AML-193 (cell line): ENCODE measurements at places on chromosomes 7 and 10.

DNA sequence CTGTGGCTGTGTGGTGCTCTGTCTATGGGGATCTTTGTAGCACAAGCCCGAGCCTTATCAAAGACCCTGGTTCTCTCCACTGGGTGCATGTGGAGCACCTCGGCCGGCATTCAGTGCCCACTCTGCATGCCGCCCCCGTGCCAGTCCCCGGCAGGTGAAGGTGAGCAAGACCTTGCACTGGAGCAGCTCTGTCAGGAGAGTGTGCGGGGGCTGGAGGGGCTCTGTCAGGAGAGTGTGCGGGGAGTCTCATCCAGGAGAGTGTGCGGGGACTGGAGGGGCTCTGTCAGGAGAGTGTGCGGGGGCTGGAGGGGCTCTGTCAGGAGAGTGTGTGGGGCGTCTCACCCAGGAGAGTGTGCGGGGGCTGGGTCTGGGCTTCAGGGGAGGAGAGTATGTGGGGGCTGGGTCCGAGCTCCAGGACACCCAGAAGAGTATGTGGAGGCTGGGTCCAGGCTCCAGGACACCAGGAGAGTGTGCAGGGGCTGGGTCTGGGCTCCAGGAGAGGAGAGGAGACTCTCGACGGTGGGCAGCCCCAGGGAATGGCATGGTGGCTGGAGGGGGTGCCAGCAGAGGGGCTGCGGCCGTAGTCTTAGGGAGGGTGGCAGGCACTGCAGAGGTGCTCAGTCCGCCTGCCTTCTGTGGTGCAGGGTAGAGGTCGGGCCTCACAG, 40.8 kb downstream of the INPP5A start:
- no peak for DNase-seq

GRCh38 chr7:96320442-96320841, 1.5 kb downstream of the SLC25A13 start:
- no peak for DNase-seq

- peak; percentile 28 for DNase-seq
These were observed 5.6 kb downstream of the LRRTM3 start for GRCh38 chr10:66931340-66931948.

DNA sequence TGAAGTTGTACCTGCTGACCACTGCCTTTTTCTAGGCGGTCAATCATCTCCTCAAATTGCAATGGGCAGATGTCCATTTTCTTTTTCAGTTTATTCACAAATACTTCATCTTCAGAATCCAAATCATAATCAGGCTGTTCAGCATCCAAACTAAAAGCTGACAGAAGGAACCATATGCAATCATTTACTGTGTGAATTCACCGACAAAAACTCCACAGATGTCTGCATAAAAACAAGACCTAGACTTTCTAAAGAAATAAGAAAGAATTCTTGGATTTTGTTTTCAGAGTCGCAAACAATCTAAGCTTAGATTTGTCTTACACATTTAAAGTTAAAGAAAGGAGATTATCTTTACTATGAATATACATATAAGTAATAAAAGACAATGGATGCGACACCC, 53.4 kb downstream of the EPC1 start:
- no peak for DNase-seq

DNA sequence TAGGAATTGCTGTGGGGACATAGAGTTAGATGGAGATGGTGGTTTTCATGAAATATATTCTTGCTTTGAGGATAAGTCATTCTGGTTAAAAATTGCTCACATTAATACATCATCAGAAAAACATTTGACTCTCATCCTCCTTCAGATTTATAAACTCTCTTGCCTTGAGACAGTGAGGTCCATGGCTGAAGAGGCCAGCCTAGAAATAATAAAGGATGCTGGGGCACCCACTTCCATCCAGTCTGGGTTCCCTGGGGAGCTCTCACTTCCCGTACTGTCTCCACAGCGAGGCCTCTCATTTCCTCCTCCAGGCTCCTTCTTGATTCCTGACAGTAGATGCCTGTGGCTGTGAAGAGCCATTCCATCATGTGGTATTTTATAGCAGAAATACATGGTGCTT, 73.3 kb upstream of the PRKG1 start:
- no peak for DNase-seq

DNA sequence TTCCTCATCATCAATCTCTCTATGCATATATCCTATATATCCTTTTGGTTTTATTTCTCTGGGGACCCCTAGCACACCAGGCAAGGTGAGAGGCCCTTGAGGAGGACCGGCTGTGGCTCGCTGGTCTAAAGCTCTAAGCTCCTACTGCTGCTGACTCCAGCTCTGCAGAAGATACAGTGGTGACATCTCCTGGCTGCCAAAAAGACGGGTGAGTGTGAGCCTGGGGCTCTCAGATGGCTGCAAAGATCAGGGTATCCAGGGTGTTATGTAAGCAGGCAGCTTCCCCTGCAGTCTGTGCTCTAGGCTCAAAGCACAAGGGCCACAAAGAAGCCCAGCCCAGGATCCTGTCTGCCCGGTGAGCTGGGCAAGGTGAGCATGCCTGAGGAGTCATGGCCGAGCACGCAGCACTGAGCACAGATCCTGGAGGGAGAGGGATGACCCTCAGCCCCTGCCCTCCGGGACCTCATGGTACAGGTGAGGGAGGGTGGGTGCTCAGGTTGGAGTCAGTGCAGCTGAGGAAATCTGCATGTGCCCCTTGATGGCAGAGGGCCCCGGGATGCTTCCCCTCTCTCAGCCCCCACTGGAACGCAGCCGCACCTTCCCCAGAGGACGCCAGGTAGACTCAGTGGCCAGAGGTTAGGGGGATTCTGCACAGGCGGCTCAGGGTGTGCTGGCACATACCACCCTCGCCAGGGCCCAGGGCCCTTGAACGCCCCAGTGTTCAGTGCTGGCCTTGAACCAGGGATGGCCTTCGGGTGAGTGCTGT, 95.4 kb upstream of the INSIG1 start:
- DNase-seq = no peak

- DNase-seq = no peak
These were observed 92.9 kb upstream of the ZNF804B start for GRCh38 chr7:88666626-88667025.

GRCh38 chr7:73602721-73603651, 21.3 kb downstream of the MLXIPL start:
- no peak for DNase-seq

- DNase-seq = peak; percentile 61
These were observed at the start of gene FIGNL1 for GRCh38 chr7:50449881-50450589. TSS of gene FIGNL1 (minus strand) at chr7:50450350. CDS start at chr7:50447287, 3,063 bp downstream.

DNA sequence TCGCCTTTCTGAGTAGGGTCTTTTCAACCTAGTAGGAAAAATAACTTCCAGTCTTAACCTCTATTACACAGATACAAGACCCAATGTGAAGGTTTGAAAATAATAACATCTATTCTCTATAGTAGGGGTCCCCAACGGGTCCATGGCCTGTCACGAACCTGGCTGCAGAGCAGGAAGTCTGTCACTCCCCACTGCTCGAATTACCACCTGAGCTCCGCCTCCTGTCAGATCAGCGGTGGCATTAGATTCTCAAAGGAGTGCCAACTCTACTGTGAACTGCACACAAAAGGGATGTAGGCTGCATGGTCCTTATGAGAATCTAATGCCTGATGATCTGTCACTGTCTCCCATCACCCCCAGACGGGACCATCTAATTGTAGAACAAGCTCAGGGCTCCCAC, 7.4 kb downstream of the YWHAG start:
- DNase-seq = no peak

DNA sequence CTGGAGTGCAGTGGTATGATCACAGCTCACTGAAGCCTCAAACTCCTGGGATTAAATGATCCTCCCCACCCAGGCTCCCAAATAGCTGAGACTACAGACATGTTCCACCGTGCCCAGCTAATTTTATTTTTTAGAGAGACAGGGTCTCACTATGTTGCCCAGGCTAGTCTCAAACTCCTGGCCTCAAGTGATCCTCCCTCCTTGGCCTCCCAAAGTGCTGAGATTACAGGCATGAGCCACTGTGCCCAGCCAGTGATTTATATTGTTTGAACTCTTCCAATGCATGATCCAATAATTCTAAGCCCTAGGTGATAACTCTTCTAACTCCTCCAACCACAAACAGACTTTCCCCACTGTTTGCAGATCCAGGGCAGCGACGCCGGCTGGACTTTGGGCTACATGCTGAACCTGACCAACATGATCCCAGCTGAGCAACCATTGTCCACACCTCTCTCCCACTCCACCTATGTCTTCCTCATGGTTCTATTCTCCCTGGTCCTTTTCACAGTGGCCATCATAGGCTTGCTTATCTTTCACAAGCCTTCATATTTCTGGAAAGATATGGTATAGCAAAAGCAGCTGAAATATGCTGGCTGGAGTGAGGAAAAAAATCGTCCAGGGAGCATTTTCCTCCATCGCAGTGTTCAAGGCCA, 41.8 kb upstream of the CC2D2B start:
- DNase-seq = no peak

DNA sequence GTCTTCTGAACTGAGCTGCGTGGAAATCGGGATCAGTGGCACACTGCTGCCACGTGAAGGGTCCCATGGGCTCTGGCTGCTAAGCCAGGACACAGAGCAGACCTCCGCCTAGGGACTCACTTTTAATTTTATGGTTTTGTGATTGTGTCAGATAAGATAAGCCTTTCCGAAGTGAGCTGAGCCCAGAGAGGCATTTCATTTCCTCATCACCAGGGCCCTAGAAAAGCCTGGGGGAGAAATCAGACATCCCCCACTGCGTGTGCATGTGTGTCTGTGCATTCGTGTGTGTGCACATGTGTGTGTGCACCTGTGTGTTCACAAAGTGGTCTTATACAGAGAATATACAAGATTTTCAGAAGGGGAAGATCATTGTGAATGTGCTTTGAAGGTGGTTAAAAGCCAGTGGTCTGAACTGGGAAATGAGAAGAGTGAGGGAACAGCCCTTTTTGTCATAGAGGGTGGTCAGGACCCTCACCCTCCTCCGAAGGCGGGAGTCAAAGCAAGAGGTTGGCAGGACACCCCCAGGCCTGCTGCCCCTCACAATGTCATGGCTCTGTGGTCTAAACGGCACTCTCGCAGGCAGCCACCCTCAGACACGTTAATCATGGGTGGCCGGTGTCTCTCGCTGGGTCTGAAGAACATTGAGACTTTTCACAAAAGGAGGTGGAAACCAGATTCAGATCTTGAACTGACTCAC, 176.1 kb upstream of the PFKP start:
- DNase-seq = no peak

DNA sequence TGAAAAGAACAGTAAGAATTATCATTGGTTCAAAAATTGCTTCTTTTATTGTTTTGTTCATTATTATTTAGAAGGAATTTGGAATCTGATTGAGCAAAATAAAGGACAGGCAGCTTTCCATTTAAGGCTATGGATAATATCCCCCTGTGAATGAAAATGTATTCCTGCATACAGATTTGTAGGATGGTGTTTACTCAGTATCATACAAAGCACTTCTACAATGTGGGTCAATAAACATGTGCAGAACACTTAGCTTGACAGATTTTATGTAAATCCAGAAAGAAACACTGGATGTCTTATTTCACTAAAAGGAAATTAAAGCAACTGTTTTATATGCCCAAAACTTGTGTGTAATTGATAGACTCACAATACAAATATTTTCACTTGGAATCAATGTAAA, 189.7 kb downstream of the THSD7A start:
- DNase-seq = no peak

- no peak for DNase-seq
These were observed 117.8 kb upstream of the SHH start for GRCh38 chr7:155930061-155930460.

GRCh38 chr7:43721193-43721806, 8.0 kb downstream of the COA1 start:
- DNase-seq = peak; percentile 71

DNA sequence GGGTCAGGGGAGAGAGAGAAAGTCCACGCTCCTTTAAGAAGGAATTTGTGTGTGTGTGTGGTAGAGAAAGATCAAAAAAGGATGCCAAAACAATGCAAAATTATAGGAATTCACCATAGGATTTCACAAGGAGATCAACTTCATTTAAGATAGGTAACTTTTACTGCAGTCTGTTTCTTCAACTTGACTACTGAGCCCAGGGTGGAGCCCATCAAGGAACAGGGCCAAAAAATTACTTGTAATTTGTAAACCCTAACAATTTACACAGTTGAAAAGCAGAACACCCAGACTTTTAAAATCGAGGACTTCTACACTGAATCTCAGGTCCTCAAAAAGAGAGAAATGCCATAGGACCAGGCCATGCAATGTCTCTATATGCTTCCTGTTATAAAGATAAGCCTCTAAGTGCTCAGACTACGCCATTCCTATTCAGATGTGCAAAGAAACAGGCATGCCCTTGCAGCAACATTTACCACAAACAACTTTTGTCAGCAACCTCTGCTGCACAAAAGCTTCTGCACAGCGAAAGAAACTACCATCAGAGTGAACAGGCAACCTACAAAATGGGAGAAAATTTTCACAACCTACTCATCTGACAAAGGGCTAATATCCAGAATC, 10.6 kb upstream of the GIMAP4 start:
- DNase-seq = no peak

DNA sequence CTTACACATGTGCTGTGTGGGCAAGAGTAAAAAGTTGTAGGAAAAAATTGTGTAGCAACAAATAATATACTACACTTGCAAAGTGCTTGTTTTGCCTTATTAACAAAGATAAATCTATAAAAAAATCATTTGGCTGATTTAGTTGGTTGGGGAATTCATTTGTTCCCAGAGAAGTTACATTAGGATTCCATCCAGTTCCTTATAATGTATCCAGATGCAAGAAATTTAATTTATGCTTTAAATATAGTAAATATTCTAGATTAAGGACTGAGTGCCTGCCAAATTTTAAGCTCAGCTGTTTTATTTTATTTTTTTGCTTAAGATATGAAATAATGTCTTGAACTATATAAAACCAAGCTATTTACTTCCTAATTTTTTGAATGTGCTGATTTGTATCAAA, 1169.9 kb downstream of the NXPH1 start:
- no peak for DNase-seq

GRCh38 chr10:48456361-48456804, 148.5 kb downstream of the ARHGAP22 start:
- peak; percentile 63 for DNase-seq

GRCh38 chr7:49151146-49151545, 226.8 kb downstream of the CDC14C start:
- no peak for DNase-seq

DNA sequence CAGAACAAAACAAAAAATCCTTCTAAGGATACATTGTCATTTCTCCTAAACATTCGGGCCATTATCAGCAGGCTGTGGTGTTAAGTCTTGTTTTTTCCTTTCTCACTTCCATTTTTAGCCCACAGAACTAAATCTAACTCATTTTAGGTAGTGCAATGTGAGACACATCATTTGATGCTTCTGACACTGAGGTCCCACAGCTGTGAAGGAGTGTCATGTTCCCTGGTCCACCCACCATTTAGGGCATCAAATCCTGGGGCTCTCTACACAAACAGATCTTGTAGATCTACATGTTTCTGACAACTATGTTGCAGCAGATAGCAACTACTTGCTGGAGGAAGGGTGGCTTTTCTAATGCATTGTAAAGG, 232.5 kb upstream of the IGFBP3 start:
- DNase-seq = no peak

DNA sequence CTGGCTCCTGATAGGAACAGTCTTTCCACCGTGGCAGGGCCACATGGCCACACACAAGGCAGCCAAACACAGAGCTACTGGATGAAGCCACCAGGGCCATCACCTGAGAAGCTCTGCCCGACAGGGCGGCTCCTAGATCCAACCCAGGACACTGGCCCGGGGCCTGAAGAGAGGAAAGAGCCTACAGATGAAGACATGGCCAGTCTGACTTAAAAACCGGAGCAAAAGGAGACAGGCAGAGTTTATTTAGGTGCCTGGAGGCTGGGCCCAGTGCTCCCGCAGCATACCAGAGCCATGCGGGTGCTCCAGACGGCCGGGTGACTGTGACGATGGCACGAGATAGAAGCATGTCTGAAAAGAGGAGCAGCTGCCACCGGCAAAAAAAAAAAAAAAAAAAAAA, 3.9 kb downstream of the TECPR1 start:
- DNase-seq = no peak
